CD8-positive, alpha-beta memory T cell (primary cell): ENCODE measurements at places on chromosomes 11 and 22.

- DNase-seq = no peak
Observed at GRCh38 chr11:35337914-35338305, 81.4 kb downstream of the SLC1A2 start.

- DNase-seq = no peak
Observed at GRCh38 chr11:43681401-43681942, 934 bp downstream of the HSD17B12 start.

GRCh38 chr11:24755260-24755839, 258.5 kb downstream of the LUZP2 start:
- DNase-seq = no peak

DNA sequence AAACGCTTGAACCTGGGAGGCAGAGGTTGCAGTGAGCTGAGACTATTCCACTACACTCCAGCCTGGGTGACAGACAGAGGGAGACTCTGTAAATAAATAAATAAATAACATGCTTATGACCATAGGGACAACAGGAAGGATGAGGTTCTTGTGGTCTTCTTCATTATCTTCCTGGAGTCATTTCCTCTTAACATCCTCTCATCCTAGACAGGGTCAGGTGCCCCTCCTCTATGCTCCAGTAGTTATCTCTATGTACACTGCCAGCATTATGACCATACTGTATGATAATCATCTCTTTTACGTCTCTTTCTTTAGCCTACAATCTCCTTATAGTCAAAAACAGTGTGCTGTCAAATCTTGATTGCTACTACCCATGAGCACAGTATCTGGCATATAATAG, 17.7 kb downstream of the RAB30 start:
- DNase-seq = no peak

DNA sequence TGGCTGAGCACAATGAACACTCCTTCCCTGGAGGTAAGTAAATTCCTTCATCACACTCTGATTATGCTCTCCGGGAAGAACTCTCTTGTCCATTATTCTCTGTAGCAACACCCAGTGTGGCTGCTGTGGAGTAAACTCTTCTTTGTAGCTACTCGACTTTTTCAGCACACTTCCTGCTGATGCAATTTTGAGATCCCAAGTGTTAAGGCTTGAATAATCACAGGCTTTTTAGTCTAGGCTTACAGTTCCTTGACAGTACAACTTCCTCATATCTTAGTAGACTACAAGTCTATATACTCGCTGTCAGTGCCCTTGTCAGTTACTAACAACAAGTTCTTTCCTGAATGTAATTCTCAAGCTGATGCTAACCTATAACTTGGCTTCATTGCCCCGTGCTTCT, 301.8 kb upstream of the API5 start:
- no peak for DNase-seq

DNA sequence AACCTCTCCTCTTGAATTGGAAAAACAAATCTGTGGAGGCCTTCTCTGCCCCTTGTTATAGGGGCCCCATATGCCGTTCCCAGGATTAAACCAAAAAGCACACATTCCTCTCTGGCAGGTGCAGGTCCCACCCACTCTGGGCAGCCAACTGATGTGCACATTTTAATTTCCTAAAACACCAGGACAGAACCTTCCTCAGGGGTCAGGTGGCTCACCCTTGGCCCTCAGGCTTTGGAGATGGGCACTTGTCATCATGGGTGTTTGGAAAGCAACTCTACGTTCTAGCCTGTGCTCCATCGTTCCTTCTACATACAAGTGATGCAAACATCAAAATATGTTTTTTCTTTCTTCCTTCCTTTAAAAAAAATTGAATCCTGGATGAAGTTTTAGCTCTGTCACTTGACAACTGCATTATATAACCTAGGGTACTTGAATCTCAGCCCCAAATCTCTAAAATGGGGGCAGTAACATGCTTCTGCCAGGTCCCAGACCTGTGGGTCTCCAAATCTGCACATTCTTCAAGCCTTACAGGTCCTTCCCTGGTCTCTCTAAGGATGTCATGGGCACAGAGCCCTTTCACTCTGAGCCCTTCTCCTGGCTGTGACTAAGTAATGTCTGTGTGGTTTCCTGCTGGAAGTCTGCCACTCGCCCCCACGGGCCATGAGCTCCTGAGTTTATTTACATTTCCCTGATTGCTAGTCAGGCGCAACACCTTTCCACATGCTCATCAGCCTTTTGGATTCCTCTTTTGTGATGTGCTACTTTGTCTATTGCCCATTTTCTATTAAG, 43.8 kb downstream of the KCNQ1OT1 start:
- DNase-seq = no peak

DNA sequence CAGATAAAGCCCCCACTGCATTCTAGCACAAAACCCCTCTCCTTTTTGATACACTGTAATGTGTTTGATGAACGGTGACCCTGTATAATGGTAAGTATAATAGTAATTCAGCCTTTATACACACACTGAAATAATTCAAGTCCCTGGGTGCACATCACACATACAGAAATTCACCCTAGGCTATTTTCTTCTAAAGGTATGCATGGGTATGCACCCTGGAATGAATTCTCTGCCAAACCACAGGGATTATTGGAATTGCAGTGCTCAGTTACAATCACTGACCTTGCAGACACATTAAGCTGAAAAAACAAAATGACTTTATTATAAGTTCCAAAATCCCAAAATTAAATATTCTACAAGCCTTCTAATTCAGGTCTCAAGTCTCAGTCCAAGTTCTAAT, 245.9 kb upstream of the FAT3 start:
- DNase-seq = no peak

DNA sequence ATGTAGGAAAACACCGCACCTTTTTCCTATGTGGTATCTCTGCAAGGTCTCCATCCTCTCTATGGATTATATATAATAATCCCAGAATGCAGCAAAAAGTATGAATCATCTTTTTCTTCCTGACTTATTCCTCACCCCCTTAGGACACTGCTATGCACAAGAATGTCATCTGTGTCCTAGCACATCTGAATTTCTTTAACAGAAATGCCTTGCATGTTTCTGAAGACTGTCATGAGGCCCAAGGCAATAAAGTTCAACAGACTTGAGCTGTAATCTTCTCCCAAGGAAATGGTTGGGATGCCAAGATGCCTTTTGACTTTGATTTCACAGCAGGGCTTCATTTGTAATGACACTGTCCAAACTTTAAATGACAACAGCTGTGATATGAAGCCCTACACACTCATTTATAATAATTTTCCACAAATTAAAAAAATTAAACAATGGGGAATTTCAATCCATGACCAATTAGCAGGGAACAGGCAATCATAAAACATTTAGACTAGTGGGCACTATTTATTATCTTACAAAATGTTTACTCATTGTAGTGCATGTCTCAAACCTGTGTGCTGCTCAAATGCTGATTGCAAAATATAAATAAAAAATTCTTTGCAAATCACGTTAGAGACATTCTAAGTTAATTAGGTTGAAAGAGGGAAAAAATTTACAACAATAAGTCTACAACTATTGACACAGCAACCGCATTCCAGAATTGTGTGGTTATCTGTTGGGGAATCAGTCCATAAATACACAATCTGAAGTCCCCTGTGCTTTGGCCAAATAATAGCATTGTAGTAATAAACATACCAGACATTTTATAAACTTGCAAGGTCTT, 242.3 kb downstream of the SWAP70 start:
- no peak for DNase-seq

- no peak for DNase-seq
Observed at GRCh38 chr22:42880815-42881214, 23.7 kb upstream of the ARFGAP3 start.

- DNase-seq = no peak
Observed at GRCh38 chr11:33867996-33868646, 23.8 kb downstream of the LMO2 start.

DNA sequence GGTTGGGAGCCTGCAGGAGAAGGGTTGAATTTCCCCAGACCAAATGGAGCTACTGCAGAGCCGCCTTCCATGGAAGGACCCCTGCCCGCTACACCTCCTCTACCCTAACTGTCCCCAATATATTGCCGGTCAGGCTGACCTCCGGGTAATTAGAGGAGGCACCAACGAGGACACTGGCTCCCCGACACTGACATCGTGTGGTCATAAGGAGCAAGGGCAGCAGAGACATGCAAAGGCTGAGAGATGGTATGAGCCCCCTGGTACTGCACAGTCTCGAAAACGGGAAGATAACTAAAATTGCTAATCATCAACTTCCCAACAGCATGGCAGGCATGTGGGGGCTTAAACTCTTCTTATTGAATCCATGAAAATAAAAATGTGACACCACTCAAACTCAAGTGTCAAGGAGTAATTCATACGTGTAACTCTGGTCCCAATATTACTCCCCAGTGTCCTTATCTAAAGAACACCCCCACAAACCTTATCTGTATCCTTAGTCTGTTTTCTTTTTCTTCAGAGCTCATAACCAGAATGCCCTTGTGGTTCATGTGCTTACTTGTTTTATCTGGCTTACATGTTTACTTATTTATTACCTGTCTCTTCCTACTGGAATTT, 4.4 kb downstream of the CAVIN3 start:
- no peak for DNase-seq

DNA sequence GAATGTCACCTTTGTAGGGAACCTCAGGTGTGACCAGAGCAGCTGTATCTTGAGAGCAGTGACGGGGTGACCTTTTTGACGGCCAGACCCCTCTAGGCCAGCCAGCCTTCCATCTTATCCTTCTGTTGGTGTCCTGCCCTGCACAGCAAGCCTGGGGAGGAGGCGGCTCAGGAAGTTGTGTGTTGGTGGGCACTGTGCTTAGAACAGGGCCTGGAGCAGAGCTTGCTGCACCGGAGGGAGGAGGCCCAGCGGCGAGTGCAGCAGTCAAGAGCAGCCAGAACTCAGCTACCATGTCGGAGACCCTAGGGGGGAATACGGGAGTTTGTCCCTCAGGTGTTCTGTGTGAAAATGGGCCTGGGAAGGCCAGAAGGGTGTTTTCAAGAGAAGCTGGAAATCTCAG, 129.4 kb downstream of the OSBP2 start:
- no peak for DNase-seq

- DNase-seq = no peak
Observed at GRCh38 chr11:68262544-68262827, 9.3 kb downstream of the C11orf24 start.

DNA sequence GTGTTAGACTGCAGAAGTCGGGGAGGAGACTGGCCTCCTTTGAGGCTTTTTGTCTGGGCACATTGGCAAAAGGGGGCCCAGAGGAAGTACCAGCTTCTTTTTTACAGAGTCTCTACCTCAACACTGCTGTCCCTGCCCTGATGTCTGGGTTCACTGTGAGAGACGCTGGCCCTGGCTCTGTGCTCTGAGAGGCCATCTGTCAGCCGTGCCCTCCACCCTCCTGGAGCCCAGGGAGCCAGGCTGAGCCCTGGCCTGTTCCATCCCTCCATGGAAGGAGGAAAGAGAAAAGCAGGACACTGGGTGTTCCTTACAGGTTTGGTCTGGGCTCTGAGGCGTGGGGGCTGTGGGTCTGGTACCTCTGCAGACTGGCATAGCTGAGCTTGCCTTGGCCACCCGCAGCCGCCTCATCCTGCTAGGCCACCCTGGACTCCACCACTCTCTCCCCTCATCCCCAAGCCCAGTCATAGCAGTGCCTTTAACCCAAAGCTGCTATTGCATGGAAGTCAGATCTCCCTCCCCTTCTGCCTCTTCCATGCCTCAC, 105.5 kb upstream of the PARVA start:
- DNase-seq = no peak

- no peak for DNase-seq
Observed at GRCh38 chr11:13183094-13183825, 94.3 kb upstream of the BMAL1 start.

DNA sequence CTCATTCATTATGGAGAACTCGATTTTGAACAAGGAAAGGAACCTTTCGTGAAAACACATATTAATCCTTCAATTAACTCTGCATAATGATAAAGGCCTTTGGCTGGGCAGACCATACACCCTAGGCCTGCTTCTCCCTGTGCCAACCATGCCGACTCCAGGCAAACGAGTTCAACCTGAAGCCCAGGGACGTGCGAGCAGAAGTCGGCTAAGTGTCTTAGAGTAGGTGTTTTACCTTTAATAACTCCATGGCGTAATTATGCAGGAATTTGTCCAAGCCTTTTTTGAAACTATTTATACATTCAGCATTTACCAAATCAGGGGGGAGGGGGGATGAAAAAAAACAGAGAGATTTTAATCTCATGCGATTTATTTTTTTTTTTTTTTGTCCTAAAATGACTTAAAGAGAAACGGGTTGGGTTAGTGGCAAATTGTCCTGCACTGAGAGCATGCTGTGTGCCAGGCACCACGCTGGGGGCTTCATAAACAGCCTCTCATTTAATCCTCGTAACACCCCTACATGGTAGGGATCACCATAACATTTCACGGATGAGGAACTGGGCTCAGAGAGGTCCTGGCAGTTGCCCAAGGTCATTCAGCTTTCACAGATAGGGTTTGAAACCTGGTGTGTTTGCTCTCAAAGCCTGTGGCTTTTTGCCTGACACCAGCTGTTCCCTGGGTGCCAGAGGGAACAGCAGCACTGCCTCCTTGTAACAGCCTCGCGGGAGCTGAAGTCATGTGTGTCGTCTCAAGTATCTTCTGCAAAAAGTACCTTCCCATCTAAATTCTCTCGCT, 423.9 kb downstream of the MN1 start:
- DNase-seq = no peak

DNA sequence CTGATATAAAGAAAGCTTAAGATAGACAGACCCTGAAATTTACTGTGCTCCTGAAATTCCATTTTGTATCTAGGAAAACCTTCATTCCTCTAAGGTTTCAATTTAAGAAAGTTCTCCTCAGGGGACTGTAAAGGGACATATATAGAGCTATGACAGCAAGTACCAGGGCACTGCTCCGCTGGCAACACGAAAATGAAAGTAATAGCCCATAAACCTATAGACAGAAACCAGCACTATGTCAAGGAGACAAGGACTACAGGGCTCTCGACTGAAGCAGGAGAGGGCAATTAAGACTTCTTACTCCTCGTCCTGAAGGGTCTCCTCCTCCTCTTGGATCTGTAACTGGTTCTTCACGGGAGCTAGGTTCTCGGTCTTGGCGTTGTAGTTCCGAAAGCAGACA, 6.9 kb downstream of the FEZ1 start:
- DNase-seq = no peak

DNA sequence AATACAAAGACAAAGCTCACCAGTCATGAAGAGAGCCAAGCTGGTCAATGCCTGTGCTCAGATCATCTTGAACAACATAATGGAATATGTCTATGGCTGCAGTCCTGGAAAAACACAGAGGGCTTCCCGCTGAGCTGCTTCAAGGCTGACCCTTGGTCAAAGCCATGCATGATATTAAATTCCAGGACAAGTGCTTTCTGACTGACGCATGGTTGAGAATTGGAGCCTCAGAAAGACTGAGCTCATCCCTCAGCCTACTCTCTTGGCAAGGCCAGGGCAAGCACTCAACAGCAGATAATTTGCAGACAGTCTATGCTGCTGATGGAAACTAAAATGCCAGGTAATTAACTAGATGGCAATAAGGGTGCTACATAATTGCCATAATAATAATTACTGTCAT, 89.2 kb downstream of the GALNT18 start:
- no peak for DNase-seq

DNA sequence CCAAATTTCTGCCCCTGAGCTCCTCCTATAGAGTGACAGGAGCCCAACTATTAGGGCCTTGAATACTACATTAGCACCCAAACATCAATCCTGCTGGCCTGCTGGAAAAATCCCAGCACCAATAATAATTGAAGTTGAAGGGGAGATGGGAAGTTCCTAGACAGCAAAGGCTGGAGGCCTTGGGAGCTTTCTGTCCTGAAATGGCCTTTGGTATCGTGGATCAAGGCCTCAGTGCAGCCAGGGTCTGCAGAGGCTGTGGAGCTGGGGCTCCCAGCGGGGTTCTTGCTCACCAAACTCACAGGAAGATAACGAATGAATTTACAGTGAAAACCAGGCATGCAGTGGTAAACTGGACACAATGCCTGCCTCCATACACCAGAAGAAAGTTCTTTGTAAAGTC, 9.2 kb upstream of the MICALL1 start:
- no peak for DNase-seq

- DNase-seq = no peak
Observed at GRCh38 chr11:120337355-120338106, 1.3 kb downstream of the ARHGEF12 start.
